Colonic mucosa (tissue), 4 donors: ENCODE measurements at places on chromosomes 7 and 10.
A peak's percentile ranks its signal among the peaks of the same experiment; 100 is the strongest.

DNA sequence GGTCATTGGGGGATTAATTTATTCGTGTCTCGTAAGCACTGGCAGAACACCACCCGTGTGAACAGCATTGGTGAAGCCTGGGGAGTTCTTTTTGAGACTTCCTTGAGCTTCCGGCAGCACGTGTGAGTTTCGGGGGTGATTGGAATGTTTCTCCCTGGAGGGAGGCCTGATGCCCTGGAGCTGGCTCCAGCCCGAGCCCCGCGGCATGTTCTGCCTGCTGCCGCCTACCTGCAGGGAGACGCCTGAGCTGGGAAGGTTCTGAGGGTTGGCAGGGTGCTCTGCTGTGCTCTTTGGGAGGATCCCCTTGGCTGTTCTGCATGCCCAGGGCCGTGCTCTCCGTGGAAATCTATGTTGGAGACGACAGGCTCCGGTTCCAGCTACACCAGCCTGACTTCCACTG lies 159.3 kb downstream of the MGMT start:
- DNase-seq: no peak

DNA sequence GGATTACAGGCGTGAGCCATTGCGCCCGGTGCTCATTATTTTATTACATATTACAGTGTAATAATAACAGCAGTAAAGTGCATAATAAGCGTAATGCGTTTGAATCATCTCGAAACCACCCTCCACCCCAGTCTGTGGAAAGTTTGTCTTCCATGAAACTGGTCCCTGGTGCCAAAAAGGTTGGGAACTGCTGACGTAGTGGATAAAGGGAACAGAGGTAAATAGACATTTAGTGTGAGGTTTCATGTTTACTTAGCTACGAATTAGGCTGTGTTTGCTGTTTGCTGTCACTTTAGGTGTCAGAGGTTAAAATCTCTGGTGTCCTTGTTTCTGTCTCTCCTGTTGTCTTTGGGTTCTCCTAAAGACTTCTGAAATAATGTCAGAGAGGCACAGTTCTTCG lies 60.3 kb upstream of the SLC39A12 start:
- DNase-seq: no peak

DNA sequence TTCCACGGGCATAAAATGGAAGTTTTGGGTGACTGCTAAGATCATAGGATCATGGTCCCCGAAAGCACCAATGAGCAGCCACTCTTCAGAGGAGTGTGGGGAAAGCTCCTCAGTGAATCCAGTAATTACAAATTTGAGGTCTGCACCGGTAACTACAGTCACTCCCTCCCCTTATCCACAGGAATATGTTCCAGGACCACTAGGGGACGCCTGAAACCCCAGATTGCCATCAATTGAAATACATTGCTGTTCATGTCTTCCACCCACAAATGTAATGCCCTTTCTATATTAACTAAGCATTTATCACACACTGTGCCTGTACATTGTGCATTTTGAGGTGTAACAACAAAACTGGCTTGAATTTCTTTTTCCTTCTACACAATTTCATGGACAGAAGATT lies 447.9 kb upstream of the PFKP start:
- DNase-seq: no peak

DNA sequence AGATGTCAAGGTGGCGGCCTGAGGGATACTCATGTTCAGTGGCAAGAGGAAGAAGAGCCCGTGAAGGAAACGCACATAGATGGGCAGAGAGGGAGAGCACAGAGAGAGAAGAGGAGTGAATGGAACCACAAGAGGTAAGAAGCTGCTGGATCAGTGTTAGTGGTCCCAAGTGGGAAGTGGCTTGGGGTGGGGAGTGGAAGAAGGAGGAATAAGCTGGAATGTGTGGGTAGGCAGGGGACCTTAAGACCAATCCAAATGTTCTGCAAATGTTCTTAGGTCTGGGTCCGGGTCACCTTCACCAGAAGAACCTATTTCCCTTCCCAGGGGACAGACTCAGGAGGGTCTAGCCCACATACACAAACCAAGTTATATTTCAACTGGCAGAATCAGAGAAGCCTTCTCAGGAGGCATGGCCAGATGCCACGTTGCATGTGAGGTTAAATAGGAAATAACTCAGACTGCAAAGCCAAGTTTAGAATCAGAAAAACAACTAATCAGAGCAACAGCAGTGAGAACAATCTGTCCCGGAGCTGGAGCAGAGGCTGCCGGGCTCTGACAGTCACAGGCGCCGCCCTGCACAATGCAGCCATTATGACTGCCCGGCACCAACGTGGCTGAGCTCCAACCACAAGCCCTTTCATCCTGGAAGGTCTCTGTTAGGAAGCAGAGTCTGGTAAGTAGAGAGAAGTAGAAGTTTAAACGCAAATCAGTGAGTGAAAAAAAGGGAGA lies 78.6 kb upstream of the ARMC3 start:
- peak; percentile 20 for DNase-seq

GRCh38 chr7:45601094-45601493 lies 26.9 kb downstream of the ADCY1 start:
- DNase-seq: peak; percentile 4

GRCh38 chr10:97050205-97050745 lies 135.5 kb downstream of the SLIT1 start:
- no peak for DNase-seq
